Activated CD4-positive, alpha-beta T cell treated with anti-CD3 and anti-CD28 coated beads, Interleukin-2, amount 10 ng/mL, durations not matched to agents 24 days and 14 days (primary cell): ENCODE measurements at places on chromosomes 12 and 14. TPM values are rescaled to one million over a fixed set of nuclear protein-coding genes. Genes with fewer than 3 reads are reported as not detected.

PARPBP gene
- 22.9 TPM in 2 replicates for total RNA-seq

PLCZ1 gene
- total RNA-seq, result not detected in 2 replicates

ATP6V1D gene
- 29.7 and 30.1 TPM in 2 replicates for total RNA-seq

NFATC4 gene
- total RNA-seq, result not detected in 2 replicates

TAS2R7 gene
- not detected in 2 replicates for total RNA-seq

DPPA3 gene
- not detected in 2 replicates for total RNA-seq

RNF212B gene
- total RNA-seq, result not detected in 2 replicates

PLEK2 gene
- total RNA-seq, result 0.95 and 1.7 TPM in 2 replicates

TMPRSS12 gene
- total RNA-seq, result not detected in 2 replicates

COQ10A gene
- 17.0 TPM in 2 replicates for total RNA-seq

IFNG-AS1 gene
- total RNA-seq, result not detected in 2 replicates

LRRK2 gene
- total RNA-seq, result not detected in 2 replicates

AGAP2 gene
- total RNA-seq, result 27.1 and 28.2 TPM in 2 replicates

SELPLG gene
- 47.4 and 49.4 TPM in 2 replicates for total RNA-seq

BDKRB2 gene
- total RNA-seq, result not detected in 2 replicates

DENR gene
- 88.7 and 89.6 TPM in 2 replicates for total RNA-seq

GLIPR1L2 gene
- total RNA-seq, result 0.36 TPM in 1 of 2 replicates, not detected in the other

TPPP2 gene
- not detected in 2 replicates for total RNA-seq

PLXNC1 gene
- 15.0 and 16.0 TPM in 2 replicates for total RNA-seq

TRHDE gene
- total RNA-seq, result not detected in 2 replicates

CCDC92 gene
- total RNA-seq, result 7.3 and 7.5 TPM in 2 replicates

PTCSC3 gene
- not detected in 2 replicates for total RNA-seq

PPP1R3E gene
- total RNA-seq, result 21.3 and 23.3 TPM in 2 replicates

RPGRIP1 gene
- total RNA-seq, result not detected in 2 replicates

JPH4 gene
- total RNA-seq, result not detected in 2 replicates

CLEC4A gene
- total RNA-seq, result 0.97 and 1.5 TPM in 2 replicates

IGF1 gene
- 1.1 and 1.8 TPM in 2 replicates for total RNA-seq

HPD gene
- not detected in 2 replicates for total RNA-seq

CCDC38 gene
- total RNA-seq, result not detected in 2 replicates

VRTN gene
- total RNA-seq, result not detected in 2 replicates

RGS6 gene
- 2.5 TPM in 2 replicates for total RNA-seq

TMEM117 gene
- 0.82 and 1.1 TPM in 2 replicates for total RNA-seq

BICDL1 gene
- 148 and 154 TPM in 2 replicates for total RNA-seq

LRRC10 gene
- not detected in 2 replicates for total RNA-seq

OR10P1 gene
- total RNA-seq, result not detected in 2 replicates

GLI1 gene
- total RNA-seq, result 0.96 and 1.2 TPM in 2 replicates

NTF3 gene
- total RNA-seq, result not detected in 2 replicates

NID2 gene
- total RNA-seq, result 0.09 TPM in 2 replicates

MLEC gene
- 131 and 149 TPM in 2 replicates for total RNA-seq

TMEM132C gene
- not detected in 2 replicates for total RNA-seq

TAS2R42 gene
- not detected in 2 replicates for total RNA-seq

TSPAN19 gene
- not detected in 2 replicates for total RNA-seq

RNASE2 gene
- total RNA-seq, result not detected in 2 replicates

GNS gene
- total RNA-seq, result 19.9 and 20.5 TPM in 2 replicates

TPH2 gene
- not detected in 2 replicates for total RNA-seq

GARIN6 gene
- total RNA-seq, result not detected in 2 replicates

COCH gene
- total RNA-seq, result 1.1 and 1.2 TPM in 2 replicates

FANCM gene
- 16.5 and 21.0 TPM in 2 replicates for total RNA-seq

SLC25A21 gene
- total RNA-seq, result not detected in 2 replicates

ESR2 gene
- total RNA-seq, result not detected in 2 replicates
